ENCODE measurements at places on chromosomes 5 and 9.

GRCh38 chr5:35660451-35660850, 42.8 kb downstream of the SPEF2 start:
- DNase-seq, result no peak

GRCh38 chr5:58334035-58334434, 125.9 kb downstream of the PLK2 start:
- DNase-seq, result no peak

- DNase-seq, result no peak
Observed at GRCh38 chr5:57834829-57835608, 352.4 kb upstream of the ACTBL2 start.

DNA sequence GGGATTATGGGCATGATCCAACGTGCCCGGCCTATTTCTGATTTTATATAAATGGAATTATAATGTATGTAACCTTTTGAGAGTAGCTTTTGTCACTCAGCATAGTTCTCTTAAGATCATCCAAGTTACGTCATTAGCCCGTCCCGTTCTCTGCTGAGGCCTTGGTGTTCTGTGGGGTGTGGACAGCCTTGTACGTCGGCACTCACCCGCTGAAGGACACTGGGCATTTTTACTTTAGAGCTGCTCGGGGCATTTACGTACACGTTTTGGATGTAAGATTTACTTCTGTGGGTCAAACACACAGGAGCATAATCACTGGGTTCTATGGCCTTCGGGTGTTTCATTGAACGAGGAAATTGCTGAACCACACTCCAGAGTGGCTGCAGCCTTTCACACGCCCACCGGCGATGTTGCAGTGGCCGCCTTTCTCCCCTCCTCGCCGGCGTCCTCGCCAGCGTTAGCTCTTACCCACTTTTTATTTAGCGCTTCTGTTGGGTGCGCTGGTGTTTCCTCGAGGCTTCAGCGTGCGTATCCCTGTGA, 101.8 kb downstream of the EHMT1 start:
- no peak for DNase-seq

- no peak for DNase-seq
Observed at GRCh38 chr5:89072842-89073672, 190.1 kb upstream of the MEF2C start.

GRCh38 chr5:93649234-93649900, 66.3 kb downstream of the NR2F1 start:
- DNase-seq, result no peak

DNA sequence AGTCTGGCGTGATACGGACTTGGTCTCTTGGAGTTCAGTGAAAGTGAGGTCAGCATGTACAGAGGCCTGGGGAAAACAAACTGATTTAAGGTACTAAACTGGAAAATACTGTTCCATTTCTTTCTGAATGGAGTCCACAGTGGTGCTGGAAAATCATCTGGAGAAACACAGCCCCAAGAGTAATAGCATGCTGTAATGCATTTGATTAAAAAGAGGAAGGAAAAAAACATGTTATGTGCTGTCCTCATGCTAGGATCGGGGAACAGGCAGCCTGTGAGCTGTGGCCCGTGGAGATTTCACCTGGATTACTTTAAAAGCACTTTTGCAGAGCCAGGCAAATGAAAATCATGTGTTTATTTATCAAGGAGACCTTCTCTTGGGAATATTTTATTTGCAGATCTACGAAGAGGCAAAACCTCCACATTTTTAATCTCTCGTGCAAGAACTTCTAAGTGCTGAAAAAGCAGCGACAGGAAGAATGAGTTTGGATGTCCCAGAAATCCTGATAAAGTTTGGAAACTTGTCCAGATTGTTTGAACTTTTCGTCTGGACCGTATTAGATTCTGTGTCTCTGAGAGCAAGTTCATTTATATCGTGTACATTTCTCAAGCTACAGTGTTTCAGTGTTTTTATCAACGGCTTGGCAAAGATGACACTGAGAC, 228.8 kb downstream of the GAS1 start:
- no peak for DNase-seq

GRCh38 chr5:151757233-151758140, 944 bp downstream of the ATOX1 start:
- peak; percentile 24 for DNase-seq

DNA sequence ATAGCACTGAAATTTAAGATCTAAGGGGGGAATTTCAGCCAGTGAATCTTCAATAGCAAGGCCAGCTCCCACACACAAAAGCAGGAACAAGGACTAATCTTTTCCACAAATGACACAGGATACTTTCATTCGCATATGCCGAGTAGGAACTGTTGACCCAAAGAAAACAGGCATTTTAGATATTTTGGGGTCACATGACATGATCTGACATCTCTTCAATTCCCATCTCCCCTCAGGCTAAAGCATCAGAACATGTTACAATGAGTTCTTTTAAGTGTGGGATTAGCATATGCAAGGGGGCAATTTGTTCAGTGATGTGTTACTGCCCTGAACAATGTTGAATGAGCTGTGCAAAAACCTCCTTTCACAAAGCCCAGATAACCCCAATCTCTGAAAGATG, 68.2 kb downstream of the TLE1 start:
- DNase-seq, result no peak

DNA sequence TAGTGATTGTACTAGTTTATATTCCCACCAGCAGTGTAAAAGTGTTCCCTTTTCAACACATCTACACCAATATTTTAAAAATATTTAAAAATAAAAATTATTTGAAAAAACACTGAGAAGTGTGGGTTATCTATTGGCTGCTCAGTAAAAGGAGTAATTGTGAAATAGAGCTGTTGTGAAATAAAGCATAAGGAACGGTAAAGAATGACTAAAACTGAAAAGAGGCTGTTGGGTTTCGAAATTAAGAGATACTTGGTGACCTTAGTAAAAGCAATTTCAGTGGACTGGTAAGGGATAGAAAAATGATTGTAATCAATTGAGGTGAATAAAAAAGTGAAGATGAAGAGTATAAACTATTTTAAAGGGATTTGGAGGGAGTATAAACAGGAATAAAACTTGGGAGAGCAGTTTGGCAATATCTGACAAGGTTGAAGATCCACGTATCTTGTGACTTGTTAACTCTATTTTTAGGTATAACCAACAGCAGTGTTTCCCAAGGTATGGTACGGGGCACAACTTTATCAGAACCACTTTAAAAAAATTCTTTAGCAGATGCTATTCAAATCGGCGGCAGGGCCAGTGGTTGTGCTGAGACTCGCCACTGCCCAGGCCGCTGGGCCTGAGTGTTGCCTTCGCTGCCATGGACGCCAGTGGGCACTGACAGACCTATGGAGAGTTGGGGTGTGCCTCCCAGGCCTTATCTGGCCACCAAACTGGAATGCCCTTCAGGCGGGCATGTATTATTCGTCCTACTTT, 63.3 kb downstream of the TMEM38B start:
- no peak for DNase-seq

- no peak for DNase-seq
Observed at GRCh38 chr5:95920822-95921221, 40.8 kb downstream of the ELL2 start.

DNA sequence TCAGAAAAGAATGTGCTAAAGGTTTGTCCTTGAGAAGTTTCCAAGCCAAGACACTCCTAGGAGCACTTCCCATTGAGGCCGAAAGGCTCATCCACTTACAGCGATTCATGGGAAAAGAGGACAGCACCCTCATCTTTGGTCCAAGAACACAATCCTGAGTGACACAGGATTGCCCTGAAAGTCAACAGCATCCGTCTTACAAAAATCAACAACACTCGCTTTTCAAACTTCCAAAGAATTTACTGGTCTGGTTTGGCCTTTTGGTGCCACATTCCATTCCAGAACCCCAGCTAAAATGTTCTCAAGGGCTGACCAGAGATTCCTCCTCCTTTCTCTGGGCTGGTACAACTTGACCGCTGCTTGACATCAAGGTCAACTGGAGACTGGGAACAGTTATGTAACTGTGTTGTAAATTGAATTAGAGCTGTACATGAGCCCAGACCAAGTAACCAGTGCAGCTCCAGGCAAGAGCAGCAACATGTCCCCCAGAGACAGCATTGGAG, 415.8 kb upstream of the PIK3R1 start:
- DNase-seq, result no peak

GRCh38 chr5:166441-167372, 24.6 kb upstream of the LRRC14B start:
- DNase-seq, result no peak

GRCh38 chr9:109166171-109166770, 778 bp downstream of the FRRS1L start:
- no peak for DNase-seq

GRCh38 chr5:128407944-128408343, 130.1 kb downstream of the FBN2 start:
- no peak for DNase-seq

- DNase-seq, result no peak
Observed at GRCh38 chr5:11166923-11167322, 405.9 kb upstream of the DAP start.

GRCh38 chr5:164358531-164359259, 853.3 kb downstream of the MAT2B start:
- no peak for DNase-seq

- DNase-seq, result no peak
Observed at GRCh38 chr9:92406477-92406876, 2.1 kb upstream of the OGN start.

DNA sequence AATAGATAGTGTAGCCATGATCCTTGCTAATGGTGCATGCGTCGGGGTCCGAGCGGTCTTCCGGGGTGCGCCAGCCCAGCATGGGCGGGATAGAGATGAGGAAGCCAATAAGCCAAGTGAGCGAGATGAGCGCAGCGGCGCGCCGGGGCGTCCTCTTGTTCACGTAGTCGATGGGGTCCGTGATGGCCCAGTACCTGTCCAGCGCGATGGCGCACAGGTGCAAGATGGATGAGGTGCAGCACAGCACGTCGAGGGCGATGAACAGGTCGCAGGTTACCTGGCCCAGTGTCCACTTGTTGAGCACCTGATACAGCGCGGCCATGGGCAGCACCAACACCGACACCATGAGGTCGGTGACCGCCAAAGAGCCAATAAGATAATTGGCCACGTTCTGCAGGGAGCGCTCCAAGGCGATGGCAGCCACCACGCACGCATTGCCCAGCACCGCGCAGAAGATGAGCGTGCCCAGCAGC, 1.1 kb downstream of the HTR1A start:
- no peak for DNase-seq

DNA sequence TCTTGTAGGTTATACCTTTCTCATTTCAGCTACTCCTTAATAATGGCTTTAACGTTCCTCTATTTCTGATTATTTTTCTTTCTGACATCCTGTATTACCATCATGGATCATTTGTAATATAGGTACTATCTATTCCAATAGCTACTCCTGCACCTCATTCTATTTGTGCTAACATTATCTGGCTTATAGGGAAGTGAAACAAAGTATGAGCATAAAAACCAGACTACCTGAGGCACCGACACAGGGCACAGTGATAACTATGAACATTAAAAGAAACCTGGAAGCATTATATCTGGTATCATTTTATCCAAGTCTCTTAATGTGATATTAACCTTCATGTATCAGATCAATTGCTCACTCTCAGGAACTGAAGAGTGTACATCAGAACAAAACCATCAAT, 407.3 kb downstream of the DMRT2 start:
- DNase-seq, result no peak

GRCh38 chr5:73027361-73027760, 71.5 kb downstream of the FCHO2 start:
- no peak for DNase-seq

DNA sequence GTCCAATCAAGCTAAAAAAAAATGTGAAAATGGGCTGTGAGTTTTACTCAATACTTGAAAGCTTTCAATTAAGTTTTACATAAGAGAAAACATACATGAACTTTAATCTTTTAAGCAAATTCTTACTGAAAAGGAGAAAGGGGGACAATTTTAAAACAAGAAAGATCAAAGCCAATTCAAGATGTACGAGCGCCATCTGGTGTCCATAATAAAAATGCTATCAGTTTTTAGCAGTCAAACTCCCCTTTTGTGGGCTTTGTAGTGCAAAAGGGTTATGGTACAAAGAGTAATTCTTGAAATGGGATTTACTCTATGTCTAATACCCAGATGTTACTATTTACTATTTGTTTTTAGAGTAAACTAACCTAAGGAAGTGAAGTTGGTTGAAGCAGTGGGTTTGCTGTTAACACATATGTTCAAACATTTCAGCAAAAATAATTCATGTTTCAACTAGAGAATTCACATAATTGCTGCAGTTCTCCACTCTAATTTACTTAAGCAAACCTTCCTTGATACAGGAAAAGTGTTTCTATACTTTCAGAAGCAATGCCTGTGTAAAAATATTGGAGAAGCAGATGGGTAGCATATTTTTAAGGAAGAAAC, 228.2 kb upstream of the TYRP1 start:
- DNase-seq, result no peak

DNA sequence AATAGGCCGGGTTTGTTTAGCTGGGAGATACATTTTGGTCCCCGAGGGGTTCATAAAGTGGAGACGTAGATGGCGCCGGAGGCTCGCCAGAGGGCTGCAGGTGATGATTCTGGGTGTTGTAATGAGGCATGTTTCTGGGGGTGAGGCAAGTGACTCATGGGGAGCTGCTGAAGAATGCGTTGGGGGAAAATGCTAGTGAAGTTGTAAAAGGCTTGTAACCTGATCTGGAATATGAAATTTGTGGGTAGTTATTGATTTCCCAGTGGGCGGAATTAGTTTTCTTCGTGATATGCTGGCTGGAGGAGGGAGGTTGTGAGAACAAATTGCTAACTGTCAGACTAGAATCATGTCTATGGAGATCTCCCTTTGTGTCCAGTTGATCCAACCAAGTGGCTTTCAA, 158.3 kb downstream of the DOCK2 start:
- DNase-seq, result no peak

- no peak for DNase-seq
Observed at GRCh38 chr9:134123764-134124128, 12.1 kb upstream of the WDR5 start.

- DNase-seq, result no peak
Observed at GRCh38 chr5:73812457-73812856, 186.5 kb downstream of the ARHGEF28 start.

DNA sequence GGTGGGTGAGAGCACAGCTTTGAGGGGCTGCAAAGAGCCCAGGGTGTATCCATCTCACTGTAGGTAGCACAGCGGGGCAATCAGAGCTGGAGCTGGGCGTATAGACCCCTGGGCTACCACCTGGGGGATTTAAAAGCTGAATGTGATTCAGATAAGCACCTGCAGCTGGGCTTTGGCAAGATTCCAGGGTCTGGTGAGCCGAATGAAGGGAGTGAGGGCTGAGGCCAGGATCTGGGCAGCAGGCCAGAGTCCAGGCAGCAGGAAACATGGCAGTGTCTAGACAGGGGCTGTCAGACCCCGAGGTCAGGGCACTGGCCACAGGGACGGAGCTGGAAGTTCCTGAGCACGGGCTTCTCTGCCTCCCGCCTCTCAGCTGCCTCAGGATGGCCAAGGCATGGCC, 8.7 kb downstream of the ASS1 start:
- no peak for DNase-seq

GRCh38 chr5:148397968-148398595, 14.3 kb downstream of the FBXO38 start:
- DNase-seq, result no peak

DNA sequence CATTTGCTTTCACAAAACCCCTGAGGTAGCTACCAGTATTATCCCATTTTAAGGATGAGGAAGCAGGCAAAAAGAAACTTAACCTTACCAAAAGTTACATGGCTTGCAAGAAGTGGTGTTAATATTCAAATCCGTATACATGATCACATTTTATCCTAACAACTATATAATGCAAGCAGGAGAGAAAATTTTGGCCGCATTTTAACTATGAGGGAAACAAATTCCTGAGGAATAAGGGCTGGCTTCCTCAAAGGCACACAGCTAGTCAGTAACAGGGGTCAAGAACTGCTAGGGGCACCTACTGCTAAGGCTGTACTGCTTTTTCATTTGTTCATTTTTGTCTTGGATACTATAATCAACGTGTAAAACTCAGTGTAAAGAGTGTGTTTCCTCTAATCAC, 81.0 kb downstream of the LHFPL2 start:
- DNase-seq, result no peak
